ENCODE measurements at places on chromosomes 2 and 18.
A peak's percentile ranks its signal among the peaks of the same experiment; 100 is the strongest.

GRCh38 chr18:33812186-33812585, 234.2 kb downstream of the ASXL3 start:
- no peak for DNase-seq

DNA sequence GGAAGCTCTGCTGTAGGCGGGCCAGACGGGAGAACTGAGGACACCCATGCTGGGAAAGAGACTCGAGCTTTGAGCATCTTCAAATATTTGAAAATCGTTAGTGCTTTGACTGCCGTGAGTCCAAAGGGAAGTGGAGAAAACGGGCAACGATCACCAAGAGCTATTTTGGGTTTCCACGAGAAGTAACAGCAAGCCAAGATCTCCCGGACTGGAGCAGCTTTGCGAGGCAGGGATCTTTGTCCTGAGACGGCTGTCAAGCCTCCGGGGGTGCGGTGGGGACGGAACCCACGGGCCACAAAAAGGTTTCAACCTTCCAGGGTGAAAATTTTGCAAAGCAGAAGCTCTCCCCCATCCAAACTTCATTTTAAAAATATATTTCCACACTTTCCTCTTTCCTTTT, 195.8 kb downstream of the NDUFA10 start:
- DNase-seq, result no peak

GRCh38 chr2:100397118-100397860, 20.2 kb downstream of the CHST10 start:
- DNase-seq, result peak; percentile 65

- DNase-seq, result no peak
Observed at GRCh38 chr18:30694773-30695172, 347.8 kb downstream of the DSC3 start.

GRCh38 chr2:218782528-218782844, 539 bp downstream of the CYP27A1 start:
- no peak for DNase-seq

DNA sequence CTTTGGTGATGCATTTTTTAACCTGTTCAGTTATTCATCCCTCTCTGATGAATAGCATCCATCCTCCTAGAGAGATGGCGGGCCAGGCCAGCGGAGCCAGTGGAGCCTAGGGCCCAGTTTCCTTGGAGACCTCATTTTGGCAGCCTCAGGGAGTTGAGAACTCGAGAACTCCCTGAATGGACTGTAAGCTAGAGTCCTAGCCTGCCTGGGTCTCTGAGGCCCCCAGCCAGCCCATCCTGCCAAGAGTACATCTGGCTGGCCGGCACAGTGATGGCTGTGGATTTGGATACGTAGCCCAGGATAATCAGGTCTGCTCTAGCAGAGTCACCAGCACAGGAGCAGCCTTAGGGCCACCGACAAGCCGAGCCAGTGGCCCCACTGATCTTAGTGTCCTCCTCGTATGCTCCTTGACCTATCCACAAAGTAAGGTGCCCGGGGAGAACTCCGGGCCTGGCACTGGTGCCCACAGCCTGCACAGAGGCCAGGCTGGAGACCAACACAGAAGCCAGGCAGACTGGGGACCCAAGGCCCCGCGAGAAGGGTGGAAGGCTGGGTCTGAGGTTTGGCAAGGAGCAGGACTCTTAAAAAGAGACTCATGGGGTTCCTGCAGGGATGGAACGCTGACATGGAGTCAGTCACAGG, 110.5 kb upstream of the MCFD2 start:
- DNase-seq, result no peak

- DNase-seq, result no peak
Observed at GRCh38 chr18:70653671-70654070, 364.8 kb downstream of the SOCS6 start.

DNA sequence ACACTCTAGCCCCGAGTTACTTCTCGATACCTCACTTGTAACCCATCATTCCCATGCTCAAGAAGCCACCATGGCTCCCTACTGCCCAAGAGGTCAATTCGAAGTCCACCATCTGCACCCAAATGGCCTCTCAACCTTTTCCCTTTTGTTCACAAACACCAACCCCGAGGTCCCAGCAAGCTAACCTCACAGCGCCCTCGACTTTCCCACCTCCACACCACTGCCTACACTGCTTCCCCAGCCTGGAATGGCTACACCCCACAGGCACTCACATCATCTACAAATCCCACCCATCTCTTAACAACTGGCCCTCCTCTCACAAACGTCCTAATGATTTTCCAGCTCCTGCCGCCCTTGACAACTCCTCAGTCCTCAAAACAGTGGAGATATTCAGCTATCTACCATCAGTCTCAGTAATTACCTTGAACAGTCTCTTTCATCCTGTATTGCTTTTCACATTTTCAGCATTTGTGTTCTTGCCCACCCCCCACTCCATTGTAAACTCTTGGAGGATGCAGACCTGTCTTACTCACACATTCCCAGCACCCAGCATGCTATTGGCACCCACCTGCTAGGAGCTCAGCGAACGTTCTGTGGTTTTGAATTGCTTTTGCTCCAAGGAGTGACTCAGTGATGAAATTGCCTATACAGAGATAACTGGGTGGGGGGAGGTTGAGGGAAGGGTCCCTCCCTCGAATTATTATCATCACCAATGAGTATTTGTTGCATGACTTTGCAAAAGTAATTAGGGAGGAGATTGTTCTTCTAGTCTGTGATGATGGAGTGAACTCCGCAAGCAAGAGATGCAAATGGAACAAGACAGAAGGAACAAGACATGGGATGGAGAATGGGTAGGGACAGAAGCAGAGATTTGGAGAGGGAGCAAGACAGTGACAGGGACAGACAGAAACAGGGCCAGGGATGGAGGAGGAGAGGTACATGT, 106.8 kb downstream of the CYP26B1 start:
- no peak for DNase-seq

GRCh38 chr2:143881246-143881645, 638.7 kb downstream of the ZEB2 start:
- DNase-seq, result no peak

GRCh38 chr2:101400048-101400447, 12.7 kb upstream of the CREG2 start:
- DNase-seq, result peak; percentile 28

DNA sequence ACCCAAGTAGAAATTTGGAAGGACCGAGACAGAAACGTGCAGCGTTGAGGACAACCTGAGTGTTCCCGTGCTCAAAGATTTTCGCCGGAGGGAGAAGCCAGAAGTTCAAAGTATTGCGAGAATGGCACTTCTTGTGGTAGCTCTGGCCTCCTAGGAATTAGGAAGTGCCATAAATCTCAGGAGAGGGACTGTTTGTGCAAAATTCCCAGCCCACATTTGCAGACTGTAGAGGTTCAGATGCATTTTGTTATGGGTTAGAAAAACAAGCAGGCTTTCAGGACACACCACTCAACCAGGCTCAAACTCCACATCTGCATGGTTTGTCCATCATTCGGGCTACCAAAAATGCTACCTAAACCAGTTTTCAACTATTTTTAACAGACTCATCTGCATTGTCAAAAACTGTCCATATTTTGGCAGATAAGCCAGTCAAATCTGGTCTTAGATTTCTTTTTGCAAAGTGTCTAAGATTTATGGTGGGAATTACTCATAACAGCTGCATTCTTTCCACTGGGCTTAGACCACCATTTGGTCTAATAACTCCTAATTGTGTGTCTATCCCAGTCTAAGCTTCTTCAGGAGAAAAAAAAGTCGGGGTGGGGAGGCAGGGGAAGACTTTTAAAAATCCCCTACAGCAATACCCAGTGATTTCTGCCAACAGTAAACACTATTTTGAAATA, 422.9 kb downstream of the ARHGAP15 start:
- DNase-seq, result no peak

DNA sequence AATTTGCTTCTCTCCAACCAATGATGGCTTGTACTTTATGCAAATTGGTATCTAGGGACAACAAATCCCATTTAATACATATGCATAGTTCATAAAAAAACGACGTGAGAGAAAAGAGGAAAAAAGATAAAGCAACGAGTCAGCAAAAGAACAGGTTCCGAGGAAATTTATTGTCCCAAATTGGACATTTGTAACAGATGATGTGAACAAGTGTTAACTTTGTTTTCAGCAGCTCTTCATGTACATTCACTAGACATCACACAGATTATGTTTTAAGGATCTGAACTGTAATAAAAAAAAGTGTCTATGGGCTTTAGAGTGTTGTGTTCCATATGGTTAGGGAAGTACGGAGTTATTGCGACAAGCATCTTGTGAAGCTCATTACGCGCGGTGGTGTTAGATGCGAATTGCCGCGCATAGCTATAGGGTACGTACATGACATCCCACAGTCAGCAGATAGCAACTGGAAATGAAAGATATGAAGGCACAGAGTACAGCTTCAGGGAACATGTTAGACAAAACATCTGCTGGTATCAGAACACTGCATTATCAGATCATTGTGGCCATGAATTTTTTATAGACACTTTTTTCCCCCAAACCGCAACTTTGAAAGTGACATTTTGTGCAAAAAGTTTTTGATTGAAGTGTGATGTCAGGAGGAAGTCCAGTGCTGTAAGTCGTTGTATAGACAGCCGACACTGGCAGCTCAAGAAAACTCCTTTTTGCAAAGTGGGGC, 1073.1 kb upstream of the FANCL start:
- DNase-seq, result no peak

DNA sequence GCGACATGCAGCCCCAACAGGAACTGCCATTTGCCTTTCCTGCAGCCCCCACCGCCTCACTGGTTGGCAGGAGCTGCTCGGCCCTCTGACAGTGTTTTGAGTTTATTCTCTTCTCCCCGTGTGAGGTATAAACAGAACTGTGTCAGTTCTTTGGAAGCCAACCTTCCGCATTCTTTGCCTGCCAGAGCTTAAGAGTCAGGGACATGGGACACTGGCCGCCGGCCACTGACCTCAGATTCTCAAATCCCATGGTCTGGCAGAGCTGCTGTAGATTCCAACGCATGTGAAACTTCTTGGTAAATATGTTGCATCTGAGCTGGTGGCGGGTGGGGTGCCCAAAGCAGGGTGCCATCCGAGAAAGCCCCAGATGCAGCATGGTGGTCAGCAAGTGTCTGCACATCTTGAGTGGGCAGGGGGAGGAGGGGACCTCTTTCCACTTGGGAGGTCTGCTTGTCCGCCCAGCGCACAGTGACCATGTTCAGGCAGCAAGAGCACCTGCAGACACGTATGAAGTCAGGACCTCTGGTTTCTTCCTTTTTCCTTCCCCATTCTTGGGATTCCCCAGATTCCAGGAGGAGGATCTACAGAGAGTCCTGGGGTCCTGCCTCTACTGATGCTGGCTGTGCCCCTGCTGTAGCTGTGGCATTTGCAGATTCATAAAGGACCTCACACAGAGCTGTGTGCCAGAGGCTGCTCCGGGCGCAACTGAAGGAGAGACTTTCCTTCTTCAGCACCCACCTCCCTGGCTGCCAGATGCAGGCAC, 23.8 kb downstream of the ASB18 start:
- DNase-seq, result peak; percentile 31

- DNase-seq, result peak; percentile 29
Observed at GRCh38 chr2:144454466-144455287, 65.2 kb downstream of the ZEB2 start.

- no peak for DNase-seq
Observed at GRCh38 chr18:25287106-25287505, 64.9 kb downstream of the ZNF521 start.

- DNase-seq, result peak; percentile 60
Observed at GRCh38 chr2:223669453-223670225, 67.5 kb upstream of the SCG2 start.

GRCh38 chr2:148643421-148643820, 1.1 kb upstream of the EPC2 start:
- no peak for DNase-seq

DNA sequence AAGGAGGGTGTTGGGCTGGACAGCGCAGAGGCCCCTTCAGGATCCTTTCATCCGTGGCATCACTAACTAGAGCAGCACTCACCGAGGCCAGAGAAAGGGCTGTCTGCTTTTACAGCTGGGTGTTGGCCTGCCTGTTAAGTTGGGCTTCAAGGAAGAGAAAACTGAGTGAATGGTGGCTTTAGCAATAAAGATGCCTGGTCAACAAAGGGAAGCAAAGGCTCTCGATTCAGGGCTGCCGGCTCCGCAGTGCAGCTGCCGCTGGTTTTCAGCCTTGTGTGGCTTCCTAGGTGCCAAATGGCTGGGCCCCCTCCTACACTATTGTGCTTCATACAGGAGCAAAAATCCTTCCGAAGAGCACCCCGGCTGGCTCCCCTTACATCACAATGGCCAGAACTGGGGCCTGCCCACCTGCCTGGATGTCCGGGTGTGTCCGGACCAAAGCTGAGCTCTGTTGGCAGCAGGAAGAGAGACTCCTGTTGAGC, 61.0 kb upstream of the GPR45 start:
- DNase-seq, result no peak

DNA sequence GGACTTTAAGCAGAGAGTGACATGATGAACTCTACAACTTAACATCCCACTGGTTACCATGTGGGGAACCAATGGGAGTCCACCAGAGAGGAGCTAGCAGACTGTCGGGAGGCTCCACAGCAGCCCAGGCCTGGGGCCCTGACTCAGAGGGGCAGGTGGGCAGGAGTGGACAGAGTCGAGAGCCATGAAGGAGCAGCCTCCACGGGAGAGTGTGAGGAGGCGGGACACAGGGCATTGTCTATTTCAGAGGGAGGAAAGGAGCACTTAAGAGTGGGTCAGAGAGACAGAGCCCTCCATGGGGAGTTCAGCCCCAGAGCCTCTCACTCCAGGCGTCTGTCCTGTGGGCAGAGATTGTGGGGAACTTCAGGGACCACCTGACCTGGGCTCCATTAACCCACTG, 118.7 kb downstream of the CYP26B1 start:
- DNase-seq, result no peak

DNA sequence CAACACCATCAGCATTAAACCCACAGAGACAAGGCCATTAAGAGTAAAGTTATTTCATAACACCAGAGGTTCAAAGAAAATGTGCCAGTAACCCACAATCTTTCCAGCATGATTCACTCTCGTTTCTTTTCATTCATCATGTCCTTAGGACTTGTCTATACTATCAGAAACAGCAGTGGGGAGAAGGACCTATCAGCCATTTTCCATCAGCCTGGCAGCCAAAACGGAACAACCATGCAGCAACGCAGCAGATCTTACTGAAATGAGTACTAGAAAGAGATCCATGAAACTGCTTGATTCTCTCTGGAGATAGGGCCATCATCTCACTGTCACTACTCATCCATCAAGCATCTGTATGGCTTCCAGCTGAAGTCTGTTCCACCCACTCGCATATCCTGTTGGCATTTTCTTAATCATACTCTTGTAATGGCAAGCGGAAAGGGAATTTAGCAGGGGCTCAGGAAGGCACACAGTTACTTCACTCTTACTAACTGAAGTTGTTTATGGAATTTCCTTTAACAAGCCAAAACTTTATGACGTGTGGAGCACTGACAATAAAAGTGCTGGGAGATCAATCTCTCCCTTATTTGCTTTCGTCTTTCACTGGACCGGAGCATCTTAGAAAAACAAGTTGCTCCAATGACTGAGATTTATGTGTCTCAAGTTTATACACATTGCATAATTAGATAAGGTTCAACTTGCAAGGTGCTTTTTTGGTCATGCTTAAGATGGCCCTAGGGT, 69.7 kb downstream of the EPHA4 start:
- DNase-seq, result peak; percentile 69

- DNase-seq, result no peak
Observed at GRCh38 chr2:24477229-24477628, 13.8 kb upstream of the NCOA1 start.

- no peak for DNase-seq
Observed at GRCh38 chr2:144124882-144125281, 395.0 kb downstream of the ZEB2 start.

Data from IMR-90 (cell line).